ENCODE measurements at places on chromosomes 7 and 10. TPM values are rescaled to one million over a fixed set of nuclear protein-coding genes. Genes with fewer than 3 reads are reported as not detected.

Gene CXCL12
- 122 TPM for total RNA-seq

Gene DNTT
- total RNA-seq, result not detected

Gene CALN1
- 0.33 TPM for total RNA-seq

Gene KCNIP2
- total RNA-seq, result 3.9 TPM

Gene CTAGE15
- total RNA-seq, result not detected

Gene LLCFC1
- total RNA-seq, result not detected

Gene CASP2
- 21.7 TPM for total RNA-seq

Gene CTNNA3
- total RNA-seq, result 8.9 TPM

Gene TMEM184A
- total RNA-seq, result 0.06 TPM

- H3K27me3 ChIP-seq, result no peaks in the 10 kb centered on the region
- DNase-seq, result no peak
Observed at GRCh38 chr7:14841869-14842268, 60.7 kb downstream of the DGKB start.

GRCh38 chr7:156842317-156842716, 50.7 kb downstream of the LMBR1 start:
- no peaks in the 10 kb centered on the region for H3K36me3 ChIP-seq
- no peak overlapping the region for H3K4me3 ChIP-seq
- H3K27me3 ChIP-seq, result no peaks in the 10 kb centered on the region

DNA sequence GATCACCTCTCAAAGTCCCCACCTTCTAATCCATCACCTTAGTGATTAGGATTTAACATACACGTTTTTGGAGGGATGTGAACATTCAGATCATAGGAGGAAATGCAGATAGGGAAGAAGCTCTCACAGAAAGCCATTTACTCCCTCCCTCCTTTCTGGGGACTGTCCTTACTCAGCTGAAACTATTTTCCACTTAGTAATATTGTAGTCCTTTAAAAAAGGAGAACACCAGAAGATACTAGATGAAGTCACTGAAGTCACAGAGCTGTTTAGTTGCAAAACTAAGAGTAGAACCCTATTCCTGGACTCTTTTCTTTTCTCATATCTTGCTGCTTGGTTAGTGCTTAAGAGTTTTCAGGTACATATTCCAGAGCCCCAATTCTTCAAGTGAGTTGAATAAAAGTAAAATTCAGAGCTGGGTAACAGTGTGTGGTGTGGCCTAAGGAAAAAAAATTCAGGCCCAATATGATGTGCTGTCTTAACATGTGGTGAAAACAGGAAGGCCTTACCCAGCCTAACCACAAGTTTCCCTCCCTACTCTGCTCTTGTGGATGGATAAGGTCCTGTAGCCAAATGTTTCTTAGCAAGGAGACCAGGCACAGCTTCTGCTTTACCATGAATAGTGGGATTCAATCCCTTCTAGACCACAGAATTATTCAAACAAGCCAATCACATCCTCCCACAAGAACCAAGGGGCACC, 135.7 kb downstream of the INHBA start:
- H3K27me3 ChIP-seq, result no peaks in the 10 kb centered on the region
- H3K4me1 ChIP-seq, result peaks cover 4% of the 10 kb centered on the region
- H3K27ac ChIP-seq, result no peak overlapping the region
- H3K36me3 ChIP-seq, result no peaks in the 10 kb centered on the region
- no peak for DNase-seq
- no peak overlapping the region for H3K4me3 ChIP-seq

DNA sequence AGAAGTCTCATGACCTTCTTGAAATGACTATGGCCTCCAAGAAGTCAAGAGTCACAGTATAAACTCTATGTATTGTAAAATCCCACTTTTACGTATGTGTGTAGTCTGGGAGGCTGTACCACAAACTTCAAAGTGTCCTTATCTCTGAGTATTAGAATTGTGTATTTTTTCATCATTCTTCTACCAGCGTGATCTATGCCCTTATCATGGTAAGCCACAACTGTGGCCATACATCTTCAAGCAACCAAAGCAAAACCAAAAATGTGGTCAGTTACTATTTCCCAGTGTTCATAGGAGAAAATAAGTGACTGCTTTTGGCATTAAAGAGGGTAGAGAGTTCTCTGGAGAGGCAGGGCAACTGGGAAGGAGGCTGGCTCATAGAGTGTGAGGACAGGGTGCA, 42.8 kb downstream of the SPOCK2 start:
- H3K27me3 ChIP-seq, result no peaks in the 10 kb centered on the region
- DNase-seq, result no peak
- H3K27ac ChIP-seq, result no peak overlapping the region
- H3K36me3 ChIP-seq, result no peaks in the 10 kb centered on the region

- H3K4me1 ChIP-seq, result no peaks in the 10 kb centered on the region
- no peak overlapping the region for H3K27ac ChIP-seq
- H3K27me3 ChIP-seq, result no peaks in the 10 kb centered on the region
- DNase-seq, result no peak
- H3K4me3 ChIP-seq, result no peak overlapping the region
Observed at GRCh38 chr10:17250736-17251135, 22.7 kb downstream of the VIM start.

- H3K4me3 ChIP-seq, result peak within 1 kb of the TSS; percentile 55
- peak within 1 kb of the TSS; percentile 37 for H3K27ac ChIP-seq
- no peaks in the 10 kb centered on the region for H3K36me3 ChIP-seq
- H3K4me1 ChIP-seq, result no peaks in the 10 kb centered on the region
- no peaks in the 10 kb centered on the region for H3K27me3 ChIP-seq
- peak; percentile 98 for DNase-seq
Observed at GRCh38 chr7:149873074-149873969, at the start of gene ATP6V0E2. Gene ATP6V0E2, plus strand, starts transcription at chr7:149873969. Its CDS starts 97 bp downstream, at chr7:149874066.

GRCh38 chr10:123909426-123909825, 17.8 kb upstream of the CPXM2 start:
- no peaks in the 10 kb centered on the region for H3K36me3 ChIP-seq
- DNase-seq, result no peak
- no peaks in the 10 kb centered on the region for H3K27me3 ChIP-seq
- H3K27ac ChIP-seq, result no peak overlapping the region
- no peak overlapping the region for H3K4me3 ChIP-seq
- H3K4me1 ChIP-seq, result no peaks in the 10 kb centered on the region

GRCh38 chr7:5287802-5288201, 5.1 kb downstream of the SLC29A4 start:
- H3K27ac ChIP-seq, result no peak overlapping the region
- no peak overlapping the region for H3K4me3 ChIP-seq
- DNase-seq, result no peak
- no peaks in the 10 kb centered on the region for H3K36me3 ChIP-seq
- no peaks in the 10 kb centered on the region for H3K4me1 ChIP-seq
- no peaks in the 10 kb centered on the region for H3K27me3 ChIP-seq

- H3K4me3 ChIP-seq, result peak overlapping the region; percentile 41
- no peak for DNase-seq
- no peaks in the 10 kb centered on the region for H3K4me1 ChIP-seq
- peak overlapping the region; percentile 93 for H3K27ac ChIP-seq
Observed at GRCh38 chr10:61942604-61943461, 41.3 kb downstream of the ARID5B start.

GRCh38 chr7:122726881-122727280, 24.2 kb upstream of the RNF148 start:
- no peaks in the 10 kb centered on the region for H3K4me1 ChIP-seq
- DNase-seq, result no peak
- H3K27me3 ChIP-seq, result peaks cover 2% of the 10 kb centered on the region
- no peak overlapping the region for H3K27ac ChIP-seq

DNA sequence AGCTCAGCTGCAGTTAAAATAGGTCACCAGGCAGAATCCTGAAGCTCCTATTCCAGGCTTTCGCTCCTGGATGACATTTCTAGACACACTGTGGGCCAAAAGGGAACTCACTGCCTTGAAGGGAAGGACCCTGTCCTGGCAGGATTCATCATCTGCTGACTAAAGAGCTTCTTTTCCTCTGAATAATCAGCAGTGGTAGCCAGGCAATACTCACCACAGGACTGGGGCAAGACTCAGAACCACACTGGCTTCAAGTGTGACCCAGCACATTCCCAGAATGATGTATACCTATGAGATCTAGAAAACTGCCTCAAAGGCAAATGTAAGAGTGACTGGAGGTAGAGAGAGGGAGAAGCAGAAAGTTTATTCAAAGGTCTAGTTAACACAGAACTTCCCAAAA, 29.5 kb upstream of the EBF3 start:
- no peaks in the 10 kb centered on the region for H3K27me3 ChIP-seq
- no peaks in the 10 kb centered on the region for H3K4me1 ChIP-seq
- no peaks in the 10 kb centered on the region for H3K36me3 ChIP-seq
- H3K4me3 ChIP-seq, result no peak overlapping the region
- H3K27ac ChIP-seq, result no peak overlapping the region

GRCh38 chr10:44927352-44927751, 16.2 kb downstream of the TMEM72 start:
- H3K36me3 ChIP-seq, result no peaks in the 10 kb centered on the region
- no peaks in the 10 kb centered on the region for H3K4me1 ChIP-seq
- H3K27ac ChIP-seq, result no peak overlapping the region
- no peaks in the 10 kb centered on the region for H3K27me3 ChIP-seq

- no peak overlapping the region for H3K4me3 ChIP-seq
- no peaks in the 10 kb centered on the region for H3K27me3 ChIP-seq
- H3K4me1 ChIP-seq, result no peaks in the 10 kb centered on the region
Observed at GRCh38 chr10:21138769-21139340, 241.7 kb upstream of the NEBL start.

DNA sequence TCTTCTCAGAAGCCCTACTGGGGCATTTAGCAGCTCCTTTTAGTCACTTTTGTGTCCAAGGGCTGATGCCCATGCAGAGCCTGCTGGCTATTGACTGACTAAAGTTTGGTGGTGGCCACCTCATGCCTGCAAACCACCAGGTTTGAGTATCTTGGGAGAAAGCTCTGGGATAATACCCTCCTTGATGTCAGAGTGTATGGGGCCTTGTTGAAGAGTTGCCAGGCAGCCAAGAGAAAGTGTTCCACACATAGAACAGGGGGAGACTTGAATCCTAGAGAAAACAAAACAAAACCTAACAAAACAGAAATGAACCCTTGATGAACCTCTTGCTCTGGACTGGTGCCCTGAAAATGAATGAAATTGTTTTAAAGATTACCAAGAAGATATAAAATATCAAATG, 1024.6 kb downstream of the SORCS1 start:
- no peak overlapping the region for H3K27ac ChIP-seq
- DNase-seq, result no peak
- H3K4me3 ChIP-seq, result no peak overlapping the region
- H3K4me1 ChIP-seq, result no peaks in the 10 kb centered on the region

- H3K4me3 ChIP-seq, result no peak overlapping the region
- H3K36me3 ChIP-seq, result no peaks in the 10 kb centered on the region
- H3K27me3 ChIP-seq, result no peaks in the 10 kb centered on the region
- DNase-seq, result no peak
- no peak overlapping the region for H3K27ac ChIP-seq
- H3K4me1 ChIP-seq, result no peaks in the 10 kb centered on the region
Observed at GRCh38 chr10:19046679-19047078, 1.9 kb upstream of the MALRD1 start.

DNA sequence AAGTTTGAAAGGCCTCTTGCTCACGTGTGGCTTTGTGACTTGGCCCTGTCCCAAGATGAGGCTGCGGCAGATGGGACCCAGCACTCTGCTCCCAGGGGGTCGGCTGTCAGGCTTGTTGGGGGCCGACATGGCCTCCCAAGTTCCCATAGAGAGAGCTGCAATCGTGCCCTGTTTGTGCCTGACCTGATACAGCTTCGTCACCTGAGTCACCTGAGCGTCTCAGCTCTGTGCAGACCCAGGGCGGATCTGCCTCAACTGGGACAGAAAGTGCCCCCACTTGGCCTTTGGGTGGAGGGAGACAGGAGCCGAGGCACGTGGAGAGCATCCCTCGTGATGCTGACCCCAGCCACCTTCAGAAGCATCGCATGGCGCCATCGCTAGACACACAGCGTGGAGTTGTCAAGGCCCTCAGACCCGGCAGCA, 21.7 kb downstream of the PAPOLB start:
- no peaks in the 10 kb centered on the region for H3K36me3 ChIP-seq
- H3K4me1 ChIP-seq, result no peaks in the 10 kb centered on the region
- H3K27ac ChIP-seq, result no peak overlapping the region
- no peaks in the 10 kb centered on the region for H3K27me3 ChIP-seq
- H3K4me3 ChIP-seq, result no peak overlapping the region
- no peak for DNase-seq

DNA sequence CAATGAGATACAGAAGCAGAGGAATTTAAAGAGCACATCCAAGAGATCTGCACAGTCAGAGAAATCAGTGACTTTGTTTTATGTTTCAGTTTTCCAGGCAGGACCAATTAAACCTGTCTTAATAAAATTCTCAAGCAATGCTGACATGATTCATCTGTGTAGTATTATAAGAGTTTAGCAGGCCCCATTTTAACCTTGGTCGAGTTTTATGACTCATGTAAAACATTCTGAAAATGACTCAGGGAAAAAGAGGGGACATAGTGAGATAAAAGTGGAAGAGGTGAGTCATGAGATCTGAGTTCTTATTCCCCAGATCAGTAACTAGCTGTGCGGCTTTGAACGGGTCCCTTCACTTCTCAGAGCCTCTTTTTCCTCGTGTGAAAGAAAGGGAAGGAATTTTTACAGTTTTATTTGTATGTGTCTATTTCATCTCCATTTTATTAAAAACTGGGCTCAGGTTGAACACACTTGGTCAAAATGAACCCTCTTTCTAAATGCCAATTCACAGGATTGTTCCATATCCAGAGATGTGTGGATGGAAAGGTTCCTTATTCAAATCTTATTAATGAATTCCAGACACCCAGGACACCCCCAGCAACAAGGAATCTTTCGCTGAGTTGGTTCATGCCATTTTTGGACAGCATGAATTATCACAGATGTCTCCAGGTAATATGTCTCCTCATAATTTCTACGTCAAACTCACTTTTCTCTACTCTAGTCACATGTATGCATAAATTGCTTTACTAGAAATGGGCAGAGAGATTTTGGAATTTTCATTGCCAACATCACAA, 143.2 kb downstream of the JAZF1 start:
- H3K27ac ChIP-seq, result peak overlapping the region; percentile 51
- H3K4me3 ChIP-seq, result no peak overlapping the region
- DNase-seq, result no peak
- no peaks in the 10 kb centered on the region for H3K27me3 ChIP-seq
- H3K36me3 ChIP-seq, result no peaks in the 10 kb centered on the region
- H3K4me1 ChIP-seq, result no peaks in the 10 kb centered on the region
